Fibroblast of the aortic adventitia (primary cell): ENCODE measurements at places on chromosomes 7 and 10. TPM values are rescaled to one million over a fixed set of nuclear protein-coding genes. Genes with fewer than 3 reads are reported as not detected.

GRCh38 chr7:7138897-7139296 is 43.4 kb upstream of the C1GALT1 start:
- no peak for DNase-seq

Gene FGL2
- 39.3 and 64.4 TPM in 2 replicates for total RNA-seq

GRCh38 chr7:6831018-6831725 is 5.1 kb upstream of the CCZ1B start:
- DNase-seq = no peak

GRCh38 chr7:116165717-116166116 is 44.6 kb upstream of the TES start:
- DNase-seq = no peak

DNA sequence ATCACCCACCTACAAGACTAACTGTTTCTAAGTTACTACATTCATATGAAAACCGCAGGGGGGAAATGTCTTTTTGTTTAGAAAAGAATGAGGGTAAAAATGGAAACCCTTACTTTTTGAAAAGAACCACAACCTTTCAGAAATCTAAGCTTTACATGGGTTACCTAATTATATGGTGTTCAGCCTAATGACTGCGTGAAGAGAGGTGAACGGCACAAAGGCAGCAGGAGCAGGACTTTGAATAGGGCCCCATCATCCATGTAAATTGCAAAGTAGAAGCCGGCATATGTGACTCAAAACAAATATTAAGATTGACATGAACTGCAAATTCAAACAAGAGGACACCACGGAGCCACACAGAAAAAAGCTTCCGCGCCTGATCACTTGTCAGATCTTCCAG is 25.1 kb downstream of the NEBL start:
- DNase-seq = no peak

DNA sequence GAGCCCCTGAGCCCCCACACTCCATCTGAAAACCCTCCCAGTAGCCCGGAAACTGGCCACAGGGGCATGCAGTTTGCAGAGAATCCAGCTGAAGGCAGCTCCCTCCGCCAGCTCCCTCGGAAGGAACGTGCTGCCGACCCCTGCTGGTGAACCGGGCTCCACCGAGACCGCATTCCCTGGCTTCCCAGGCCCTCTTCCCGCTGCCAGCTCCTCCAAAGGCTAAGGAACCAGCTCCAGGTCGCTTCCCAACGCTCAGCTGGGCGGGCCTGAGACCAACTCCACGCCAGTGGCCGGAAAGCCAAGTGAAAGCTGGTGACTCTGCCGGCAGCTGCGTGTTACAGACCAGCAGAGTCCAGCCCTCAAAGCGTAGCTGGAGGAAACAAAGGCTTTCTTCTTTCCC is 35.8 kb downstream of the GPER1 start:
- peak; percentile 95 for DNase-seq

DNA sequence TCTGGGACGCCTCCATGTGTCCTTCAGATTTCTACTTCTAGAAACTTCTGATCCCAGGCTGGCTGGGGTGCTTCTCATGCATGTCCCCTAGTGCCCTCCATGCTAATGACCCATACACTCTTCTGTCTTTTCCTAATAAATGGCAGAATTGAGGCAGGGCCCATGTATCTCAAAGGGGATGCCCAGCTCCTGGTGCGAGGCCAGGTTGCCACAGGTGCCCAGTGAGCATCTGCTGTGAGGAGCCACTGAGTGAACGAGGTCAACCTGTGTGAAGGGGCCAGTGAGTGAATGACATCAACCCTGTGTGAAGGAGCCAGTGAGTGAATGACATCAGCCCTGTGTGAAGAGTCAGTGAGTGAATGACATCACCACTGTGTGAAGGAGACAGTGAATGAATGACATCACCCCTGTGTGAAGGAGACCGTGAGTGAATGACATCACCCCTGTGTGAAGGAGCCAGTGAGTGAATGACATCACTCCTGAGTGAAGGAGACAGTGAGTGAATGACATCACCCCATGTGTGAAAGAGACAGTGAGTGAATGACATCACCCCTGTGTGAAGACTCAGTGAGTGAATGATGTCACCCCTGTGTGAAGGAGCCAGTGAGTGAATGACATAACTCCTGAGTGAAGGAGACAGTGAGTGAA is 478.9 kb downstream of the PTPRN2 start:
- DNase-seq = no peak

Gene ZPBP
- total RNA-seq = not detected in 2 replicates

Gene USP6NL
- 8.3 and 15.2 TPM in 2 replicates for total RNA-seq

DNA sequence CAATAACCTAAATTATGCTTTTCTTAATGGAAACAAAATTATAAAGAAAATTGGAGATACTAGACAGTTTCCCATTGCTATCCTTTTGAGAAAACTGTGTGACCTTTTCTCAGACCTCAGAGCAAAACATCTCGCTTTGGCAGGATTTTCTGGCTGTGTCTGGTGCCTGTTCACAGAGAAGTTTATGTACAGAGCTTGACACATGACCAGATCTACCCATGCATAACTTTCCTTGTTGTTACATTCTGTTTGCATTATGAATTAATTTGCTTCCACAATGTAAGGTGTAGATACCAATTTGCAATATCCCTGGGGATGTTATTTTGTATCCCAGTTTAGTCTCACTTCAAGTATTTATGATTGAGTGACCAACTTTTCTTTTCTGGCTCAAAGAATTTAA is 565.0 kb downstream of the XPNPEP1 start:
- DNase-seq = no peak

Gene CRHR2
- total RNA-seq = not detected in 2 replicates

- DNase-seq = no peak
Measured at GRCh38 chr10:94316560-94316959, 46.2 kb downstream of the NOC3L start.

DNA sequence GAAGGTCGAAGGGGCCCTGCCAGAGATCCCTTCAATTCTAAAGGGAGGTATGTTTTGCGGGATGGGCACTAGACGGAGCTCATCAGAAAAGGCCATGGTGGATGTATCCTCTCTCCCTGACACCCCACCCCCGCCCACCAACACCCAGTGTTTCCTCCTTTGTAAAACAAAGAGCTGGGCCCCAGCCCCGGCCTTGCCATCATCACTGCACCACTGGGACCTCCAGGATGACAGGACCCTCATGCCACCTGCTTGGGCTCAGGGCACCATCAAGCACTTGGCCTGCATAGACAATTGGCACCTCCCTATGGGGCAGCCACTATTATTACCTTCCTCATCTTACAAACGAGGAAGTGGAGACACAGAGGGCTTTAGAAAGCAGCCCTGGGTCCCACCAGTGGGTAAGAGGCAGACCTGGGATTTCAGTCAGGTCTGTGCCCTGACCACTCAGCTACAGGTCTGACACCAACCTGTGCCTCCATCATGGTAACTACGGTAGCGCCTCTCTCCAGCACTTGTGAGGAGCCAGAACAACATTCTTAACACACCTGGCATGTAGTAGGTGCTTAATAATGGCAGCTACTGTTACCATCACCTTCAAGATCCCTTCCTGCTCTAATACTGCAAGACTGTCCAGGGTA is 2.0 kb downstream of the CALML3 start:
- DNase-seq = no peak

GRCh38 chr10:57162231-57162630 is 801.2 kb upstream of the ZWINT start:
- DNase-seq = no peak

GRCh38 chr7:11243739-11244138 is 270.1 kb downstream of the PHF14 start:
- no peak for DNase-seq

GRCh38 chr10:12717981-12718707 is 283.4 kb downstream of the CCDC3 start:
- DNase-seq = peak; percentile 78

GRCh38 chr10:18980089-18980629 is 68.4 kb upstream of the MALRD1 start:
- DNase-seq = no peak

Gene TFR2
- total RNA-seq = 0.08 and 1.2 TPM in 2 replicates

DNA sequence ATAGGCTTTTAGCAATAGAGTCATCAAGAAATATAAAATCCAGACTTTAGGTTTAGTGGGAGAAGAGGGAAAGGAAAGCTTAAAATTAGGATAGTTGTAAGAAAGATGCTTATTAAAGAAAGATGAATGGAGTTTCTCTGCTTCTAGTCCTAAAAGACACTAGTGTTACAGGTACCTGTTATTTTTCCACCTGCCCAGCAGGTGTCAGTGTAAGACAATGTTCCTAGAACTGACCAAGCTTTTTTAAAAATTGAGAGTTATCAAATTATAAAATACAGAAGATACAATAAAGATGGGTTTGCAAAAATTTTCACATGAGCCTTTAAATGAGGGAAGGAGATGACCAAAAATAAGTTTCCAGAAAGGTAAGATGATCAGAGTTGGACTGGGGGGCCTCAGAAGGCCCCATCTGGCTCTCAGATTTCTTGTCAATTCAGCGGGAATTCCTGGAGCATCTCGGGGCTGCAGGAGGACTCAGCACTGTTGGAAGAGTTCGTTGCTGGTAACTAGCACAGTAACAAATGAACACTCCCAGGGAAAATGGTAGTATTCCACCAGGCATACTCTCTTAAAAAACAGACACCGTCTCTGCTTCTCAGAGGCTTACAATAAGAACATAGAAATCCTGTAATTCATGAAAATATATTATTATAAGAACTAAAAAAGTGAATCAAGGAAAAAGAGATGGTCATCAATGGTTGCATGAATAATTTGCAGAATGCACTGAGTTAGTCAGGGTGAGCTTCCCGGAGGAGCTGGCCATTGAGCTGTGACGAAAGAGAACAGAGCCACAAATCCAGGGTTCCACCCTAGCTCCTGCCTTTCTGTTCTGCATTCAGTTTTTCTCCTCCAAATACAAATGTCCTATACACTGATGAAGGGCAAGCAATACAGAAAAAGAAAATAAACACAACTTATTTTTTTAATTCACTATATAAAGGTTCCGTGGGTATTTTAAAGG is 71.8 kb upstream of the PIK3CG start:
- peak; percentile 34 for DNase-seq

Gene LIPF
- total RNA-seq = not detected in 2 replicates

DNA sequence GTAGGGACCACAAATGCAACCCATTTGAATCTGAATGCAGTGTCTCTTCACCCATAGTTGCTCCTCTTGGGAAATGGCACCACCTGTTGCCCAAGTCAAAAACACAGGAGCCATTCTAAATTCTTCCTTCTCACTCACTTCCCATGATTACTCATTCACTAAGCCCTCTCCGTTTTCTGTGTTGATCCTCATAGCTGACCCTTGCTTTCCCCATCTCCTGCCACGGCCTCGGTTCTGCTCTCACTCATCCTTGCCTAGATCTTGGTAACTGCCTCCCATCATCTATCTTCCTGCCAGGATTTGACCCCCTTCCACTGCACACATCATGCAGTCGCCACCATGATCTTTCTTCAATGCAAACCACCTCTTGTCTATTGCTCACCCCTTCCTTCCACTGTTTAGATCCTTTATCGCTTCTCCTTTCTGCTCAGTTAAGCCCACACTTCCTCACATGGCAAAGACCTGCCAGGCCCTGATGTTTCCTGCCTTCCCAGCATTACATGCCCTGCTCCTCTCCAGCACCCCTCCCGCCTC is 19.0 kb upstream of the CPN1 start:
- DNase-seq = peak; percentile 35

Gene STK31
- 0.09 and 0.33 TPM in 2 replicates for total RNA-seq

DNA sequence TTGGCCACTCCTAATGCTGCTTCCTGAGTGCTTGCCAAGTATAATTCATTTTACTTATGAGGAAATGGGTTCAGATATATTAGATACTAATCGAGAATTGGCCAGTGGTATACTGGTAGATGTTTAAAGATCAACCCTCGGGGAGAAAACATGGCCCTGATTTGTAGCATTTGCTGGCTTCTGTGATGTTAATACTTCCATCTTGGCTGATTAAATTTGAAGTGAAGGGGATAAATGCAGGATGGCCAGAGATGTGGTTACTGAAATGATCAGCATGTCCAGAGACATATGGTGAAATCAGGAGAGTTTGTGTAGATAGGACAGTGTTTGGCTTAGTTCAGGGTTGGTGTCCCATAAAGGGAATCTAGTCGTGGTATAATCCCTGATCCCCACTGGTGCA is 11.2 kb downstream of the UBE2D4 start:
- DNase-seq = no peak

Gene SFRP5
- total RNA-seq = not detected in 2 replicates

- no peak for DNase-seq
Measured at GRCh38 chr7:12174931-12175330, 36.2 kb upstream of the TMEM106B start.

Gene ATP6V0A4
- not detected in 2 replicates for total RNA-seq

Gene NUPR2
- not detected in 2 replicates for total RNA-seq

GRCh38 chr7:92854501-92855238 is 18.3 kb upstream of the CDK6 start:
- DNase-seq = peak; percentile 31

GRCh38 chr7:108848486-108848885 is 278.8 kb downstream of the DNAJB9 start:
- DNase-seq = no peak

DNA sequence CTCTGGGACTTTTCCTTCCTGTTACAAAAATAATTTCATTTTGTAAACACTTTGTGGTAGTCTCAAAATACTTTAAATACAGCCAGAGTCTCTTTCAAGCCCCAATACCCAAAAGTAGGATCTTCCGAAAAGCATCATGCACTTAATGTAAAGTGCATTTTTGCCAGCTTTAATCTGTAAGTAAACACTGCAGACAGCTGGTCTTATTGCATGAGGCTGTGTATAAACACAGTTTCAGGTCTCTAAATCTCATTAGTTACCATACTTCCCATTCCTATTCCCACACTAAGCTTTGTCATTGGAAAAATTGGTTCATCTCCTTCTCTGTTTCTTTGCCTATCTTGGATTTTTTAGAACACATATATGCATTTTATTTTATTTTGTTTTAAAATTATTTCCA is 87.6 kb upstream of the GNAI1 start:
- no peak for DNase-seq

Gene BET1
- total RNA-seq = 48.3 and 60.8 TPM in 2 replicates

Gene MMP21
- total RNA-seq = 0.09 TPM in 1 of 2 replicates, not detected in the other

GRCh38 chr7:30178748-30179436 is 44.1 kb downstream of the MTURN start:
- no peak for DNase-seq

GRCh38 chr10:114387784-114388183 is 16.5 kb downstream of the AFAP1L2 start:
- DNase-seq = no peak

- DNase-seq = no peak
Measured at GRCh38 chr10:3471472-3471871, 298.9 kb upstream of the PITRM1 start.

Gene PILRA
- 0.27 TPM in 1 of 2 replicates, not detected in the other for total RNA-seq

DNA sequence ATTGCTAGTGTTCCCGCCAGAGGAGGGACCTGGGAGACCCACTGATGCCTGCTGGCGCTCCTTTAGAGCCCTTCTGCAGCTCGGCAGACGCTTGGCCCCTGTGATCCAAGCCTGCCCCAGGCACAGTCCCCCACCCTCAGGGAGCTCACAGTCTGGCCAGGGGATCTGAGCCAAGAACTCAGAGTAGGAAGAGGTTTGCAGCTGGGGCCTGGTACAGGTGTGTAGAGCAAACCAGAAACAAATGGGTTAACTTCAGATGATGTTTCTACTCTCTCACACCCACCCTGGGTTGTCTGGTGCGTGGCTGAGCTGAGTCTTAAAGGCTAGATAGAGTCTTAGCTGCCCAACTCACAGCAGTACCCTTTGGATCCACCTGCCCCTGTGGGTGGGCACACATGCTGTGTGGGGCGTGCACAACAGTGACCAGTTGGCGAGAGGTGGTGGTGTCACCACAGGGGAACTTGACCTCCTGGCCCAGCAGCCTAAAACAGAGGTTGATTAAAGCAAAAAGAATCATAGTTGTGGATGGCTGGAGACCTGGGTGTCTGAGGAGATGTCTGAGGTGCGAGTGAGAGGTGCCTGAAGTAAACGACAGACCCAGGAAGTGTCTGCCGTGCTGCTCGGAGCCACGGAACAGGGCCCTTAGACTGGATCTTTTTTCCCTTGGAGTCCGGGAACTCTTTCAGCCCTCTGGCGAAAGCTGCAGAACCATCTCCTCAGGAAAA is 31.2 kb upstream of the SRGN start:
- no peak for DNase-seq

Gene PNLIPRP1
- total RNA-seq = not detected in 2 replicates
